Activated CD8-positive, alpha-beta memory T cell treated with anti-CD3 and anti-CD28 coated beads for 1 hour (primary cell): ENCODE measurements at places on chromosomes 7 and 10.

DNA sequence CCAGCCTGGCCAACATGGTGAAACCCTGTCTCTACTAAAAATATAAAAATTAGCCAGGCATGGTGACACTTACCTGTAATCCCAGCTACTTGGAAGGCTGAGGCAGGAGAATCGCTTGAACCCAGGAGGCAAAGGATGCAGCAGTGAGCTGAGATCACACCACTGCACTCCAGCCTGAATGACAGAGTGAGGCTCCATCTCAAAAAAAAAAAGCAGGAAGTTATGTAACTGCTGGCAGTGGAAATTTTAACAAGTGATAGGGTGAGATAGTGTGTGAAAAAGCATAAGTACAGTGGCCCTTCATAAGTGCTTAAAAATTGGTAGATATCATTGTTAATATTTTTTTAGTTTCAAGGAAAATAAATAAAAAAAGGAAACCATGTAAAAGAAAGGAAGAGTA, 12.3 kb downstream of the AKR1C3 start:
- DNase-seq, result no peak

- no peak for DNase-seq
Measured at GRCh38 chr10:103504181-103504783, 10.8 kb downstream of the NEURL1 start.

GRCh38 chr7:40057292-40057691, 77.1 kb downstream of the MPLKIP start:
- DNase-seq, result no peak

DNA sequence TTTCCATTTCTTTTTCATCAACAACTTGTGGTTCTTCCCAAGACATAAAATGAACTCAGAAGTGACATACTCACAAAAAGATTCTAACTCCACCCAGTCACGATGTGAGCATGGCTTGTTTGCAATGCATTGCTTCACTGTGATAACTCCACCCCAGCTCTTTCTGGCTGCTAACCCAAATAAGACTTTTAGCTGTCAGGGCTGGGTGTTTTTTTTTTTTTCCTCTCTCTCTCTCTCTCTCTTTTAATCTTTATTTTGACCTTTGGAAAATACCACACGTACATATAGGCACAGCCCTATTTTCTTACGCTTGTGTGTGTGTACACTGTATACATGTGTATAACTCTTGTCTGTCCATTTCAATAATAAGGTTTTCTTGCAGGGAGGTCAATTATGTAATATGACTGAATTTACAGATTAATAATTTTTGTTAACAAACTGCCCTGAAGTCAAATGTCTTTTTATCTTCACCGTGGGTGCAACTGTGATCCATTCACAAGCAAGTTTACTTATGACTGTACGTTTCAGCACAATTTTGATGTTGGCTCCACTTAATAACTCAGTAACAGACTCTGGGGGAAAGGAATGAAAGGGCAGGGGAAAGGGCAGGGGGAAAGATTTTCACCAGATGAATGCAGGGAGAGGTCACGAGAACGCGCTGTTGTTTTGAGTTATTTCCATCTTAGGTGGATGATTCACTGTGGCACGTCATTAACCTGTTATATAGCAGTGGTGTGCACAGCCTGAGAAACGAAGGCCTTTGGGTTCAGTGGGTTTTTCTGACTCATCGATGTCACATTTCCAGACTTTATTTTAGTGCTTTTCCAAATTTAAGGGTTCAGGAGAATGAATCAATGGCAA, 49.1 kb downstream of the APBB1IP start:
- peak; percentile 64 for DNase-seq

DNA sequence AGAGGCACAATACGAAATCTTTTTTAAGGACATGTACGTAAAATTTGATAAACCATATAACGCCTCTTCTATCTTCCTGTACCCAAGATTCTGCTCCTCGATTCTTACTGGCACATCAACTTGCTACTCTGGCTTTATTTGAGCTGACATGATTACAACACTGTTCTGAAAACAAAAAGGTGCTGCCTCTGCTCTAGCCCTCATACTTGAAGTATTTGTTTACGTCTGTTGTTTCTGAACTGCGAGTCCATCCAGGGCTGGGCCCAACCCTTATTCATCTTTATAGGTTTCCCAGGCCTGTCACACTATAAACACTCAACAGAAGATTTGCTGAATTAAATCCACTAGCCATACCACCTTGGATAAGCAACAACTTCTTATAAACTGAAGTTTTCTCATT, 96.2 kb upstream of the SVIL start:
- DNase-seq, result no peak

- no peak for DNase-seq
Measured at GRCh38 chr10:35182631-35183510, 56.2 kb downstream of the CREM start.

GRCh38 chr10:48536156-48536500, 68.7 kb downstream of the ARHGAP22 start:
- DNase-seq, result no peak

- DNase-seq, result no peak
Measured at GRCh38 chr10:21100190-21100589, 203.1 kb upstream of the NEBL start.

GRCh38 chr10:117684672-117685211, 142.2 kb downstream of the EMX2 start:
- no peak for DNase-seq

GRCh38 chr7:55555160-55555559, 17.1 kb downstream of the VOPP1 start:
- DNase-seq, result no peak

DNA sequence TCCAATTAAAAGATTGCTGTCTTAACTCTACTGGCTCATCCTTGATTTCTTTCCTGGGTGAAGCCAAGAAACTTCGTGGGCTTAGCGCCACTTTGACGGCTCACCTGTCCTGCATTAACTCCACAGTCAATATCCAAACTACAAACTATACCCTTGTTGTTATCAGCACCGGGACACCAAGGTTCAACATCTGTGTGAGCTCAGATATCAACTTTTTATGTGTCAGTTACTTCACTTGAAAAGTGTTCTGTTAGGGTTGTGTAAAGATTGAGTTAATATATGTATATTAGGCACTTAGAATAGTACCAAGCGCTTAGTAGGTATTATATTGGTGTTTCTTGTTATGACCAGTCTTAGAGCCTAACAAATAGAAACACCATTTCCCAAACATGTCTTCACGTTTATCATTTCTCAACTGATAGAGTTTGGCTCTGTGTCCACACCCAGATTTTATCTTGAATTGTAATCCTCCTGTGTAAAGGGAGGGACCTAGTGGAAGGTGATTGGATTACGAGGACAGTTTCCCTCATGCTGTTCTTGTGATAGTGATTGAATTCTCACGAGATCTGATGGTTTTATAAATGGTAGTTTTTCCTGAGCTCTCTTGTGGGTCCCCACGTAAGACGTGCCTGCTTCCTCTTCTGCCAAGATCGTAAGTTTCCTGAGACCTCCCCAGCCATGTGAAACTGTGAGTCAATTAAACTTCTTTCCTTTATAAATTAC, 19.0 kb upstream of the ST8SIA6 start:
- DNase-seq, result no peak

DNA sequence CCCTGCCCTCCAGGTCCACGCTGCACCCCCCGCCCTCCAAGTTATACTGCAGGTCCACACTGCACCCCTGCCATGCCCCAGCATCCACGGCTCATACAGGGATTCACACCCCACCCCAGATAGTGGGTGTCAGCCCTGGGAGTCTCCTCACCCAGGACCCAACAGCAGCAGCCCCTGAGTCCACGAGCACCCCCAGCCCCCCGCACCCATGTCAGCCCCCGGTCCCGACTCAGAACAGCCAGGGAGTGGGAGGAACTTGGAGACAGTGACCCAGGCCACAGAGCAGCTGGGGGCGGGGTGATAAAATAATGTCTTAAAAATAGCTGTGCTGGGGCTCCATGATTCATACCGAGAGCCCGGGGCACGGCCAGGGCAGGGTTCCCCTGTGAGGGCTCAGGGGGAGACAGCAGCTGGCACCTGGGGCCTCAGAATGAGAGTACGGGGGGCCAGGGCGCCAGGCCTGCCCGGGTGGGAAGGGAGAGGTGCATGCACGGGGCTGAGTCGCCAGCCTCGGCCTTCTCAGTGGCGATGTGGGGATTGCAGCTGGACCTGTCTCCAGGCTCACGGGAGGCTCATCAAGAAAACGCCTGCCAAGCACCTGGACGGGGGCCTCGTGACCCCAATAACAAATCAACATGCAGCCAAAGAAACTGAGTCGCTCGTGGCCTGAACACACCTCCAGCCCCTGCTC, 29.8 kb downstream of the ADAP1 start:
- peak; percentile 34 for DNase-seq

DNA sequence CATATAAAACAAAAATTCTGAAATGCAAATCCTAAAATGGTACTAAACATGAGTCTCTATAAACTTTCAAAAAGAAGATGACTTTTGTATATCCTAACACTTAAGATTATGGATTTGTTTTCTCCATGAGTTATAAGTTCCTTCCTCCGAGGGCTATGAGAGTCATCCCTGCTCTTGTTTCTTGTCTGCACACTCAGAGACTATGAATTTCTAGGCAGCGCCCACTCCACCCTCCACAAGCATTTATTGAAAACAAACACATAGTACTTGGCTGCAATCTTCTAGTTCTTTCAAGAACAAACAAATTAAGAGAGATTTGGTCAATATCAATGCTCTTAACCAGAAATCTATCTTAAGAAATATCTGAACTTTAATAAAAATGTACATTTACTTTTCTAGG, 211.7 kb downstream of the DKK1 start:
- DNase-seq, result no peak

- DNase-seq, result no peak
Measured at GRCh38 chr10:88116971-88117626, 253.7 kb downstream of the PTEN start.

- DNase-seq, result no peak
Measured at GRCh38 chr10:103564116-103564501, 70.6 kb downstream of the NEURL1 start.

DNA sequence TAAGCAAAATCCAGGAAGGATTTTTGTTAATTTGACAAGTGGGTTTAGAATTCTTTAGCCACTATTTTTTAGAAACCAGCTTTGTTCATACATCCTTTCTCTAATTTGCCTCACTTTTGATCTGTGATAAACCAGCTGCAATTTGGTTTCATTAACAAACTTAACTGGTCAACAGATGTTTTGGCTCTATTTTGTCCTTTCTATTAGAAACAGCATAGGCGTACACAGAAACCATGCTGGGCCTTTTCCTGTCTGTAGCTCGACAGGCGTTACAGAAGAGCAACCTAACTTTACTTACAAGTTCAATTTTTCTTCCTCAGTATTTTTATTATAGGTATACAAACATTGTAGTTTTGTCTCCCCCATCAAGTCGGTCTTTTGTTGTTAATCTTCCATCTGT, 28.2 kb downstream of the KAT6B start:
- no peak for DNase-seq

DNA sequence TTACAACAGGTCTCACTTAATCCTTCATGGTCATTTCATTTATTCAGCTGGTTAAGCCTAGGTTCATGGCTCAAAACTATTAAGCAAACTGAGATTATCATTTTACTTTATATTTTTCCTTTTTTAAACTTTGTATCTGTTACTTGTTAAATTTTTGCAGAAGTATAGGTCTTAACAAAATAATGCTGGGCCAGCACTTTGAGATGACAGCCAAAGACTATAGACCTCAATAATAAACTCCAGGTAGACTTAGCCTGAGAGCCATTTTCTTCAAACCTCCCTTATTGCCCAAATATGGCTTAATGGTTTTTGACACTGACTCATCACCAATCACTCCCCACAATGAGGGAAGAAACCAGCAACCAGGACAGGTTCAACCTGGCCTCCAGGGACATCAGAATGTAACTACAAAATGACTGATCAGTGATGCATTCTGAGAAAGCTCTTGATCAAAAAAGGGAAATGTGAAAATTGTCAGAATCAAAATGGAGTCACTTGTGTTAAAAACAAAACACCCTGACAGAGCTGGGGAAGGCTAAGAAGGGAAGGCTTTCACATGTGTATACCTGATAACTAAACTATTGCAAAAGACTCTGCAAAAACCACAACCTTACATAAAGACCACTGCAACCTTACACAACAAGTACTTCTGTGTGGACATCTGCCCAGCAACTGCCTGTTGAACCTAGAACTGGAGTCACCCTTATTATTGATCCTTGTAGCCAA, 2.1 kb upstream of the CCDC126 start:
- DNase-seq, result no peak

GRCh38 chr7:20651960-20652544, 36.6 kb downstream of the ABCB5 start:
- DNase-seq, result no peak

- no peak for DNase-seq
Measured at GRCh38 chr7:101245147-101245668, 327 bp upstream of the FIS1 start.

DNA sequence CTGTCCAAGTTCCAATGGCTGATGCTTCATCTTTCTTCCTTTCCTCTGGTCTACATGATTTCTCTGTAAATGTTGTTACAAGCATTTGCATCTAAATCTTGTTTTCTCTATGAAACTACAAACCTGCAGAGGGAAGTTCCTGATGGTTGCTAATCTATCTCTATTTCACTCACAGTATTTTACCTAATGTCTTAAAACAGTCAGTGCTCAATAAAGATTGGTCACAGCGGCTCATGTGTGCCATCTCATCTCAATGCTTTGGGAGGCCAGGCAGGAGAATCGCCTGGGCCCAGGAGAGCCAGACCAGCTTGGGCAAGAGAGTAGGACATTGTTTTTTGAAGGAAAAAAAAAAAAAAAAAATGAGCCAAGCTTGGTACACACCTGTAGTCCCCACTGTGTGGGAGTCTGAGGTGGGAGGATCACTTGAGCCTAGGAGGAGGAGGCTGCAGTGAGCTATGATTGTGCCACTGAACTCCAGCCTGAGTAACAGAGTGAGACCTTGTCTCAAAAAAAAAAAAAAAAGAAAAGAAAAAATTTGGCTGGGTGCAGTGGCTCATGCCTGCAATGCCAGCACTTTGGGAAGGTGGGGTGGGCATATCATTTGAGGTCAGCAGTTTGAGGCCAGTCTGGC, 71.3 kb upstream of the ARMC3 start:
- no peak for DNase-seq

DNA sequence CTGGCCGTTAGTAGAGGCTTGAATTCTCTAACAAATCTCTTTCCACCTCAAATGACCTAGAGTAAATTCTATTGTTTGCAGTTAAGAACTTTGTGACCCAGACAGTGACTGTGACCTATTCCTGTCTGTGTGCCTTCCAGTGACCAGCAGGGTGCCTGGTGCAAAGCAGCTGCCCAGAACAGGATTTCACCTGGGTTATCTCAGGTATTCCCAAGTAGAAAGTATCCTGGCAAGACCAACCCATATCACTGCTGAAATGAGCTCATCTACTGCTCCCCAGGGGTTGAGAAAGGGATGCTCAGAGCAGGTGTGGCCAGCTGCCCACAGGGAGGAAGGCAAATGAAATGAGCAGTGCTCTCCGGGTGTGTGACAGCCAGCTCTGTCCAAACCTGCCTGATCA, 2.1 kb upstream of the MSMB start:
- no peak for DNase-seq
